Eye (tissue), 1 donor: ENCODE measurements at places on chromosomes 3 and 15.

GRCh38 chr15:77622209-77622933 is 10.3 kb downstream of the LINGO1 start:
- DNase-seq: no peak

- no peak for DNase-seq
Measured at GRCh38 chr15:36447373-36447772, 132.1 kb upstream of the CDIN1 start.

DNA sequence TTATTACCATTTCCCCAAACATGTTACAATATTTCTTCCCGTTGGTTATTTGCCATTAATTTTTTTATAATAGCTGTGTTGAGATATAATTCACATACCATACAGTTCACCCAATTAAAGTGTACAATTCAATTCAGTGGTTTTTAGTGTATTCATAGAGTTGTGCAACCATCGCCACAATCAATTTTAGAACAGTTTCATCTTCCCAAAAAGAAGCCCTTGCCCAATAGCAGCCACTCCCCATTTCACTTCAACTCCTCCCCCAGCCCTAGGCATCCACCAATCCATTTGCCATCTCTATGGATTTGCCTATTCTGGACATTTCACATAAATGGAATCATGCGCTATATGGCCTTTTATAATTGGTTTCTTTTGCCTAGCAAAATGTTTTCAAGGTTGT is 225.1 kb downstream of the EPHB1 start:
- DNase-seq: no peak

GRCh38 chr3:151837057-151837456 is 23.1 kb downstream of the AADAC start:
- peak; percentile 30 for DNase-seq

DNA sequence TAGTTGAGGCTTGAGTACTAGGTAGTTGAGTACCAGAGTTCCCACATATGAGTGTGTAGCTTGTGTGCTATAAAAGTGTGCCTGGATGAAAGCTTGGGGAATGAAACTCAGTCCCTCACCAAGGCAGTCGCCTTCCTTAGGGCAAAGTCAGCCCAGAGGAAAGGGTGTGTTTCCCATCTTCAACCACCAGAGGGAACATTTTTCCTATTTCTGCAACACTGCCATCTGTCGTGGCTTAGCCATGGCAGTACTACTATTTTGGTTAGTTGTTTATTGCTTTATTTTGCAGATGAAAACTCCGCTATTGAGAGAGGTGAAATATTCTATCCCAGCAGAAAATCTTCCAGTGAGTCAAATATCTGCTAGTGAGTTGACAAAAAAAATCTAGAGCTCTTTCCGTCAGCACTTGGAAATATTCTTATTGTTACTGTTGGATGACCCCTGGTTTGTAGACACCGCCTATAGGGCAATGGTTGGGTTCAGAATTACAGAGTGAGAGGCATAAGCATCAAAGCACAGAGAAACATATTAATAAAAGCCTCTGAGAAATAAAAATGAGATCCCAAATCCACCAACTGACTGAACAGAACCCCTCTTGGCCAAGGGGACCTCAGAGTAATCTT is 239.9 kb downstream of the CPNE4 start:
- peak; percentile 85 for DNase-seq

- DNase-seq: no peak
Measured at GRCh38 chr3:103410231-103410630, 975.4 kb downstream of the ZPLD1 start.

- DNase-seq: no peak
Measured at GRCh38 chr15:95880031-95880570, 450.4 kb upstream of the NR2F2 start.

DNA sequence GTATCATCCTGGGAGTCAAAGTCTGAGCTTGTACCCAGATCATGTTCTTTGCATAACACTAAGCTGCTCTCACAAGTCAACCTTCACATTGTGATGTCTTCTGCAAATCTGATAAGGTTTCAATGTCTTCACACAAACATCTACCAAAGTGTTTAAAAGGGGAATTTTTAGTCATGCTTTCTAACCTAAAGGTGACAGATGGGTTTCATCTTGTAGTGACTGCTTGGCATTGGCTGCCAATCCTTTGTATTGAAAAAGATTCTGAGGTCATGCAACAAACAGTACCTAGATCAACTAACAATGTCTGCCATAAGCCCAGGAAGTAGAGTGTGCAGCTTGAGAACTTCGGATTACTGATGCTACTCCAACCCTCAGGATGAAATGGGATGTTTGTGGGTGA is 43.6 kb upstream of the DIPK2A start:
- DNase-seq: no peak

GRCh38 chr3:170868577-170869238 is 1.3 kb downstream of the RPL22L1 start:
- no peak for DNase-seq

DNA sequence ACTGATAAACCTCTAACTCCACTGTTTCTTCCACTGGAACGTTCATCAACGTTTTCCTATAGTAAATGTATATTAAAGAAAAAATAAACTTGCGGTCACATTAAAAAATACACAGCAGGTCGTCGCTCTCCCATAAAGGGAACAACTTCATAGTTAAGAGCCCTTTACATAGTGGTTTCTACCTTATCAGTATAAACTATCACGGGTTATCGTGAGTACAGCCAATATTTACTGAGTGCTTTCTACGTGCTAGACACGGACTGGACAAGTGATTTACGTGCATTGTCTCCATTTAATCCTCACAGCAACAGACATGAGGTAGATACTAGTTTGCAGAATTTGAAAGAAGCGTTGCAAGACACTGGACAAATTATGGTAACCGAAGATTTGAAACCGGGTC is 964 bp upstream of the TASOR start:
- no peak for DNase-seq

DNA sequence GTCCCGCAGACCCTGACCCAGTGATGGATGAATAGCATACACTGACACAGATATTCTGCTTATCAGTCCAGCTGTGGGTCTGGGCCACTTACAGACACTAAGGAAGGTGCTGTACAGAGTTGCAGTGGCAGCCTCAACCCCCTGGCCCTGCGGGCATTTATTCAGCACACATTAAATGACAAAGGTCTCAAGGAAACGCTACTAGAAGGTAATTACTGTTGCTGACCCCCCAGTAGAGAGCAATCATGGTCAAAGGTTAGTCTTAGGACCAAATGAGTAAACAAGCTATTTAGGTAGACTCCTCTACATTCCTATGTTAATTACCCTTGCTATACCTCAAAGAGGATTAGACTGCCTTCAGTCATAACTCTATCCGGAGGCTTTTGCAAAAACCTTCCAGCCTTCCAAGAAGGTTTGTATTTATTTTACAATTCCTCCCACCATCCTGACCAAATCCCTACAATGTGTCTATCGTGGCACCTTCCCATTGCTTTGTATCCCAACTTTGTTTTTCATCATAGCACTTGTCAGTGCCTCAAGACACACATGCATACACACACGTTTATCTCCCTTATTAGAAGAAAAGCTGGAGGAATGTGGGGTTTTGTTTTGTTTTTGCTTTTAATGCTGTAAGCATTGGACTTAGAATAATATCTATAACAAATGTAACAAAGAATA is 227.9 kb downstream of the PYDC2 start:
- DNase-seq: no peak

GRCh38 chr3:72595927-72596610 is 252.2 kb downstream of the SHQ1 start:
- no peak for DNase-seq

DNA sequence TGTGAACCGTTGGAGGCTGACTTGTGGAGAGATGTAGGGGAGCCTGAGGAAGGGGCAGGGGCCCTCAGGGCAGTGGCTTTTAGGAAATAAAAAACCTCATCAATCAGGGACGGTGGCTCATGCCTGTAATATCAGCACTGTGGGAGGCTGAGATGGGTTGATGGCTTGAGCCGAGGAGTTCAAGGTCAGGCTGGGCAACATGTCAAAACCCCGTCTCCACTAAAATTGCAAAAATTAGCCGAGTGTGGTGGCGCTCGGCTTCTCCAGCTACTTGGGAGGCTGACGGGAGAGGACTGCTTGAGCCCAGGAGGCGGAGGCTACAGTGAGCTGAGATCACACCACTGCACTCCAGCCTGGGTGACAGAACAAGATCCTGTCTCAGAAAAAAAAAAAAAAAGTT is 7.6 kb downstream of the TTC23 start:
- DNase-seq: no peak

DNA sequence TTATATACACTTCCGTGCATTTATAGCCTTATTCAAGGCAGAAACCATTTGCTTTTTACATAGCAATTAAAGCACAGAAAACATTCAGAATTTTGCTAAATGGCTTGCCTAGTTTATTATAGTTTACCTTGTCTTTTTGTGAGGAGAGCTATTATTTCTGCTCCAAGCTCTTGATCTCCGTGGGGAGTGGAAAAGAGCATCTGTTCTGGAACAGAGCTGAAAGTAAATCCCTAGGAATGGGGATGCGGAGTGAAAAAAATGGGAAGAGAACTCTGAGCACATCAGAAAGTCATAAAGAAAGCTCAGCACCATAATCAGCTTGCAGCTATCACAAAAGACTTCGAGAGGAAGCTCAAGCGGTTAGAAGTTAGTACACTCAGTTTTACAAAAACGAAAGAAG is 1006.7 kb downstream of the ROBO2 start:
- no peak for DNase-seq

GRCh38 chr3:72510247-72510646 is 338.0 kb downstream of the SHQ1 start:
- no peak for DNase-seq

- DNase-seq: no peak
Measured at GRCh38 chr3:12579905-12580304, 23.0 kb downstream of the MKRN2 start.

DNA sequence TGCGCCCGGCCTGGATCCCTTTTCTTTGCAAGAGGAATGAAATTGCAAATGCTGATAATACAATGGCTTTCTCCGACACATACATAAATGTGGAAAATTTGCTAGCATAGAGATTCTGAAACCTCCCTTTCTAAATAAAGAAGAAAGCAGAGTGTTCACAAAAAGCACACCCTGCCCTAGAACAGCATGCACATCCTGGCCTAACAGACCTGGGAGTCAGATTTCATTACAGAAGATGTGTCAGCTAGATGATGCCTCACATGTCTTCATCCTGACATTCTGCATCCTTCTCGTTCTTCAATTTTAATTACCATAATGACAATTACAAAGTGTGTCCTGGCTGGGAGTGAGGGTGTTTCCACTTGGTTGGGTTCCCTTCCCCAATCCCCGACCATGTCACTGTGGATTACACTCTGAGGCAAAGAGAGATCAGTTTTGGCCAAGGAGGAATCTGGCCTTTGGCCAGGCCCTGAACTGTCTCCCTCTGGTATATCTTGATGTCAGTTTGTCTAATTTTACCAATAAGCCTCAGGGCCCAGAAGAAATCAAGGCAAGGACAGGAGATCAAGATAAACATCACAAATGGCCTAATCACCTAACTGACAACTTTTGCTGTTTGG is 104.9 kb upstream of the SPATA12 start:
- peak; percentile 56 for DNase-seq

- DNase-seq: no peak
Measured at GRCh38 chr3:126958638-126959085, 24.3 kb upstream of the PLXNA1 start.

GRCh38 chr15:36481156-36481555 is 98.3 kb upstream of the CDIN1 start:
- DNase-seq: no peak

DNA sequence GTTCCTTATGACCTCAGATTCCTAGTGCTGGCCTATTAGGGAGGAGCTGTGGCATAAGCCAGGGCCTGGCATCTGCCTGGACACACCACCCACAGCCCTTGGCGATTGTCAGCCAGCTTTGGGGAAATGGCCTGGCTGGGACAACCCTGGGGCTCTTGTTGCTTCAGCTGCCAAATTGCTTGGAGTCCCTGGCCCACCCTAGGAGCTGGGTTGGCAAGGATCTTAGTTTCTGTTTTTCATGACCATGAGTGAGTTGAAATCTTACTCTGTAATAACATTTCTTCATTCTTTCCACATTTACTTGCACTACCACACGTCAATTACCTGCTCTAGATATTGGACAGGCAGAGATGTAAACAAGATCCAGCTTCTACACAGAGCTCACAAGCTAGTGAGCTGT is 1.9 kb upstream of the MYZAP start:
- DNase-seq: peak; percentile 15

DNA sequence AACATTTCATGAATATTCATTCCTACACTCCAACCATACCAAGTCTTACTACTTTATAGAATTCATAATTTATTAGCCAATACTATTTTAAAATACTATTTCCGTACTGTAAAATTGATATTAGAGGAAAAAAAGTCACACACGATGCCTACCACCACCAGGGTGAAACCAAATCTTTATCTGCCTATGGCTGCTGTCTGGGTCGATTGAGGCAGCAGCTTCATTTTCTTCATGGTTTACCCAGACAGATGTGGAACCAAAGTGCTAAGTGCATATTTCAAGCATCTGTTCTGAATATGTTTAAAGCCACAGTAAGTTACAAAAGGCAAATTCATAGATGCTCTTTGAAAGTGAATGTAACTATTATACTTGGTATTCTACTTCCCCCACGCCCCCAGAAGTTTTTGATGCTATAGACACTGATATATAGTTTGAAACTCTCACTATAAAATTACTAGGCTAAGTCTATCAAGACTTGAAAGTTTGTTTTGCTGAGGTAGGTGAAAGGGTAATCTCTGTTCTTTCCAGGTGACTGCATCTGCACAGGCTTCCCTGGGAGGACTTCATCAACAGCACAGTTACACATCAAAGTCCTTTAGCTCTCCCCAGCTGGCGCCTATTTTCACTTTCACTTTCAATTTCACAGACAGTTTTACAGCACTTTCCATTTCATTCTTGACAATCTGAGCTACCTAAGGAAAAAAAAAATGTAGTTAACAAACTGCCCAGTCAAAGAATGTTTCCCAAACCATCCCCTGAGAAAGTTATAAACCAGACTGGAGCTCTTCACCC is 113.9 kb downstream of the POLQ start:
- peak; percentile 39 for DNase-seq

DNA sequence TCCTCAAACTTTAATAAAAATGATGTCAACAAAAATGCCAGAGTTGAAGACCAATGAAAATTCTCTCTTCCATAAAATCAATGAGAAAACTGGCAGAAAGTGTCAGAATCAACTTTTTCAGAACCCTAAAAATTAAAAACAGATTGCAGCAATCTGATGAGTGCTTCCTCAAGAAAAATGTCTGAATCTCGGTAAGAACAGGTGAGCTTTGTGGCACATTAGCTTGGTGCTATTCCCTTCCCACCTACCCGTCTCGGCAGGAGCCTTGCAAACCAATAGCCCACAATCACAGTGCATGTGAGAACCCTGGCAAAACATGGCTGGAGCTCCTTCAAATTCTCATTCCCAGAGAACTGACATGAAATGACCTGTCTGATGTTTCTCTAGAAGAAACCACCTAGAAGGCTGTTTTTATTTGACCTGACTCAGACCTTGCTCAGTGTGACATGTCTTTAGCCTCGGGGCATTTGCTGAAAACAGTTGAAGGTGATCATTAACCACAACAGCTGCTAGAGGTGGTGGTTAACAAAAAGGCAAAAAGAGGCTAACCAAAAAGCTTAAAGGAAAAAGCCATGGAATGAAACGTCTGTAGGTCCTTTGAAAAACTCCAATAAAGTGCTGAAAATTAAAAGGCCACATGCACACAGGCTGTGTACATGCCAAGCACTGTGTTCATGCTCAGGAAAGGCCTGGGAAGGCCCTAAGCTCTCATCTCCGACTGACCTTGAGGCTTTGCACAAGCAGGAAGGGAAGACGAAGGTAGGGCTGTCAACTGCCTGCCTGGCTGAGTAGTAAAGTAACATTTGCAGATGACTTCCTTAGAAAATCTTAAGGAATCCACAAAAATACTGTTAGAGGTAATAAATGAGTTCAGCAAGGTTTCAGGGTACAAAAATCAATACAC is 253.0 kb upstream of the NSMCE3 start:
- no peak for DNase-seq
